ENCODE measurements at places on chromosomes 7 and 10. TPM values are rescaled to one million over a fixed set of nuclear protein-coding genes. Genes with fewer than 3 reads are reported as not detected.
A peak's percentile ranks its signal among the peaks of the same experiment; 100 is the strongest.

DNA sequence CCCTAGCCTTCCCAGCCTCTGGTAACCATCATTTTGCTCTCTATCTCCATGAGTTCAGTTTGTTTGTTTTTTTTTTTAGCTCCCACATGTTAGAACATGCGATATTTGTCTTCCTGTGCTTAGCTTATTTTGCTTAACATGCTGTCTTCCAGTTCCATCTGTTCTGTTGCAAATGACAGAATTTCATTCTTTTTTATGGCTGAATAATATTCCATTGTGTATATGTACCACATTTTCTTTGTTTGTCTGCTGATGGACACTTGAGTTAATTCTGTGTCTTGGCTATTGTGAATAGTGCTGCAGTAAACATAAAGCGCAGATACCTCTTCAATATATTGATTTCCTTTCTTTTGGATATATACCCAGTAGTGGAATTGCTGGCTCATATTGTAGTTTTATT lies 21.0 kb downstream of the DLD start:
- DNase-seq: no peak
- H3K36me3 ChIP-seq: peaks cover 81% of the 10 kb centered on the region
- H3K27me3 ChIP-seq: no peaks in the 10 kb centered on the region
- H3K4me3 ChIP-seq: no peak overlapping the region
- H3K4me1 ChIP-seq: no peaks in the 10 kb centered on the region

The MMP21 gene
- total RNA-seq: not detected

DNA sequence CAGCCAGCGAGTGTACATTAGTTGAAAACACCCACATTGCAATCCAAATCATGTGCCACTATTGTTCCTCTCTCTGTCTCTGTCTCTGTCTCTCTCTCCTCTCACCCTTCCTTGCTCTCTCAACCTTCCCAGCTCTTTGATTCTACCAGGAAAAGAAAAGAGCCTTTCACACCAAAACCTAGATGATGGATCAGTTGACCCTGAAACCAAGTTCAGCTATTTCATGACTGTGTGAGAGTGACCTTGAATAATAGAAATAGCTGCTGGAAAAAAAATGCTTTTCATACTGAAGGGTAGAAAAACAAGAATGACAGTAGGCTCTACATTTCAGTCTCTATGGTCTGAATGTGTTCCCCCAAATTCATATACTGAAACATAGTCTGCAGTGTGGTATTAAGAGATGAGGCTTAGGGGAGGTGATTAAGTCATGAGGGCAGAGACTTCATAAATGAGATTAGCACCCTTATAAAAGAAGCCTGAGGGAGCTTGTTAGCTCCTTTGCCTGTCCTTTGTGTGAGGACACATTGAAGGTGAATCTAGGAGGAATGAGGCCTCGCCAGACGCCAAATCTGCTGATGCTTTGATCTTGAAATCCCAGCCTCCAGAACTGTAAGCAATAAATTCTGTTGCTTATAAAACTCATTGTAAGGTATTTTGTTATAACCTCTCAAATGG lies 65.2 kb downstream of the LYZL1 start:
- no peaks in the 10 kb centered on the region for H3K4me1 ChIP-seq
- no peaks in the 10 kb centered on the region for H3K27me3 ChIP-seq

The INHBA gene
- total RNA-seq: not detected

DNA sequence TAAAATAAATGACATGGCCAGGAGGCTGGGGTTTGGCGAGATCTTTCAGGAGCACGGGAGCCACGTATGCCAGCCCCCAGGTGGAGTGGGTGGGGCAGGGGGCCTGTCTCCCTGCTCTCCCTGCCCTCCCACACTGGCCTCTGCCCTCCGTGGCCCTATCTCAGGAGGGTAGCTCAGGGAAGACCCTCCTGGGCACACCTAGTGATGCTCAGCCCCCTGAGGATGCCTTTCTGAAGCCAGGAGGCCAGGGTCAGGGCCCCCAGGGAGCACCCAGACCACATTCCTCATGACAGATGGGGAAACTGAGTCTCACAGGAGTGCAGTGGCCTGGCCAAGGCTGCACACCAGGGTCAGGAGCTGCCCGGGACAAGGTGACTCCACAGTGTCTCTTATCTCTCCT lies 223.4 kb downstream of the ELFN1 start:
- H3K4me3 ChIP-seq: no peak overlapping the region
- no peak for DNase-seq
- peaks cover 5% of the 10 kb centered on the region for H3K36me3 ChIP-seq
- H3K27ac ChIP-seq: no peak overlapping the region
- no peaks in the 10 kb centered on the region for H3K27me3 ChIP-seq
- no peaks in the 10 kb centered on the region for H3K4me1 ChIP-seq

DNA sequence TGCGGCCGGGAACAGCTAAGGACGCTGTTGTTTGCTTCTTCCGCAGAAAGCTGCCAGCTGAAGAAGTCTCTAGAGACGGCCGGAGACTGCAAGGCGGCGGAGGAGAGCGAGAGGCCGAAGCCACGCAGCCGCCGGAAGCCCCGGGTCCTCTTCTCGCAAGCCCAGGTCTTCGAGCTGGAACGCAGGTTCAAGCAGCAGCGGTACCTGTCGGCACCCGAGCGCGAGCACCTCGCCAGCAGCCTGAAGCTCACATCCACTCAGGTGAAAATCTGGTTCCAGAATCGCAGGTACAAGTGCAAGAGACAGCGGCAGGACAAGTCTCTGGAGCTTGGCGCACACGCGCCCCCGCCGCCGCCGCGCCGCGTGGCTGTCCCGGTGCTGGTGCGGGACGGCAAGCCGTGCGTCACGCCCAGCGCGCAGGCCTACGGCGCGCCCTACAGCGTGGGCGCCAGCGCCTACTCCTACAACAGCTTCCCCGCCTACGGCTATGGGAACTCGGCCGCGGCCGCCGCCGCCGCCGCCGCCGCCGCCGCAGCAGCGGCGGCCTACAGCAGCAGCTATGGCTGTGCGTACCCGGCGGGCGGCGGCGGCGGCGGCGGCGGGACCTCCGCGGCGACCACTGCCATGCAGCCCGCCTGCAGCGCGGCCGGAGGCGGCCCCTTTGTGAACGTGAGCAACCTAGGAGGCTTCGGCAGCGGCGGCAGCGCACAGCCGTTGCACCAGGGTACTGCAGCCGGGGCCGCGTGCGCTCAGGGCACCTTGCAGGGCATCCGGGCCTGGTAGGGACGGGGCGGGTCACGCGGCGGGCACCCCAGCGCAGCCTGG lies 2.4 kb downstream of the NKX2-3 start:
- H3K4me3 ChIP-seq: peak overlapping the region; percentile 53
- DNase-seq: peak; percentile 84
- H3K27ac ChIP-seq: no peak overlapping the region
- H3K27me3 ChIP-seq: peaks cover 100% of the 10 kb centered on the region
- H3K36me3 ChIP-seq: no peaks in the 10 kb centered on the region
- peaks cover 6% of the 10 kb centered on the region for H3K4me1 ChIP-seq

GRCh38 chr10:35025916-35026315 lies 64.2 kb downstream of the CUL2 start:
- no peaks in the 10 kb centered on the region for H3K27me3 ChIP-seq
- H3K27ac ChIP-seq: no peak overlapping the region
- H3K4me1 ChIP-seq: no peaks in the 10 kb centered on the region
- DNase-seq: no peak
- H3K4me3 ChIP-seq: no peak overlapping the region

DNA sequence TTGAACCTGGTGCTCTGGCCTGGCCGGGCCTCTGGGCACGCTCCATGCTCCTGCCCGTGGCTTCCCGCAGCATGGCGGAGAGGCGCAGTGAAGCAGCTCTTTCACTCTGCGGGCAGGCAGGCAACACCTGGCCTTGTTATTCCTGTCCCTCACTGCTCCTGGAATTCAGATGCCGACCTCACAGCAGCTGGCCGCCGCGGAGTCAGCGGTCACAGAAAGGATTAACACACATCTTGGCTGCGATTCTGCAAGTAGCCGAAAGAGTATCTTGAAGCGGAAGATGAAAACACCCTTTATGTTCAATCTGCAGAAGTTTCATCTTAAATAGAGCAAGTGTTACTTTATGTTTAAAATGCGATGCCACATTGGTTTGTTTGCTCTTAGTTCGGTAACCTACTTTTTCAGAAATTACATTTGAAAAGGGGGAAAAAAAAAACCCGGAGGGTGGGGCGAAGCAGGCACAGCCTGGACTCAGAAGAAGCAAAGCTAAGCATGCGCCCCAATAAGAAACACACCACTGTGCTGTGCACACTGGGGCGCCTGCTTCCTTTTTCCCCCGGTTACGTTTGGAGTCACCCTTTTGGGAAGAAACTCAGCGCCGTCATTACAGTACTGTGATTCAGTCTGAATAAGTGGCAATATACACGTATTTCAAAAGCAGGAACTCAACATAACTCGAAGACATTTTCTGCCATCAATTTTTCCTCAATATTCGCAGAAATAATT lies 42.3 kb downstream of the BRI3 start:
- no peaks in the 10 kb centered on the region for H3K36me3 ChIP-seq
- H3K27me3 ChIP-seq: no peaks in the 10 kb centered on the region
- H3K27ac ChIP-seq: no peak overlapping the region
- H3K4me3 ChIP-seq: no peak overlapping the region
- peak; percentile 88 for DNase-seq
- H3K4me1 ChIP-seq: peaks cover 12% of the 10 kb centered on the region

DNA sequence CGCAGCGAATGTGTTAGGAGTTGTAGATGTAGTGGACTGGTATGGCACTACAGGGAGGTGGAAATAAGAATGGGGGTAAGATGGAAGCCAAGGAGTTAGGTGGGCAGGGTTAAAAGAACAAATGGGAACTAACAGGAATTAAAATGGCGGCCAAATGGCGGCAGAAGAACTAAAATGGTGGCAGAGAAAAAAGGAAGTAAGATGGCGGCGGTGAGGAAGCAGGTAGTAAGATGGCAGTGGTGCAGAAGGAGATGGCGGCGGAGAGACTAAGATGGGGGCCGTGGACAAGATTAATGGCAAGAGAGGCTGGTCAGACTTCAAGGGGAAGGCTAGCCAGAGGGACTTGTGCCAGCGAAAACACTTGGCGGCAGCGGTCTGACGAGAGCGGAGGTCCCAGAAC lies 44.5 kb downstream of the ZNF138 start:
- H3K4me1 ChIP-seq: no peaks in the 10 kb centered on the region
- no peak overlapping the region for H3K4me3 ChIP-seq
- DNase-seq: no peak

The TSPAN15 gene
- total RNA-seq: 10.1 TPM

GRCh38 chr10:31586723-31587638 lies 268.0 kb downstream of the ZEB1 start:
- no peaks in the 10 kb centered on the region for H3K36me3 ChIP-seq
- no peak overlapping the region for H3K4me3 ChIP-seq
- no peaks in the 10 kb centered on the region for H3K27me3 ChIP-seq

- H3K27ac ChIP-seq: no peak overlapping the region
- H3K4me3 ChIP-seq: no peak overlapping the region
- H3K36me3 ChIP-seq: no peaks in the 10 kb centered on the region
- no peak for DNase-seq
- no peaks in the 10 kb centered on the region for H3K27me3 ChIP-seq
Measured at GRCh38 chr10:20254078-20254477, 437.8 kb downstream of the PLXDC2 start.

- peak overlapping the region; percentile 41 for H3K4me3 ChIP-seq
- H3K36me3 ChIP-seq: no peaks in the 10 kb centered on the region
- H3K27me3 ChIP-seq: no peaks in the 10 kb centered on the region
- H3K27ac ChIP-seq: no peak overlapping the region
- peaks cover 17% of the 10 kb centered on the region for H3K4me1 ChIP-seq
- DNase-seq: no peak
Measured at GRCh38 chr10:112728997-112729396, 221.1 kb upstream of the TCF7L2 start.

- DNase-seq: peak; percentile 1
- no peaks in the 10 kb centered on the region for H3K27me3 ChIP-seq
- no peaks in the 10 kb centered on the region for H3K36me3 ChIP-seq
- no peak overlapping the region for H3K4me3 ChIP-seq
- peaks cover 4% of the 10 kb centered on the region for H3K4me1 ChIP-seq
Measured at GRCh38 chr10:78458983-78459638, 425.4 kb downstream of the RPS24 start.

The NEUROG3 gene
- not detected for total RNA-seq

The TBX20 gene
- 35.2 TPM for total RNA-seq

DNA sequence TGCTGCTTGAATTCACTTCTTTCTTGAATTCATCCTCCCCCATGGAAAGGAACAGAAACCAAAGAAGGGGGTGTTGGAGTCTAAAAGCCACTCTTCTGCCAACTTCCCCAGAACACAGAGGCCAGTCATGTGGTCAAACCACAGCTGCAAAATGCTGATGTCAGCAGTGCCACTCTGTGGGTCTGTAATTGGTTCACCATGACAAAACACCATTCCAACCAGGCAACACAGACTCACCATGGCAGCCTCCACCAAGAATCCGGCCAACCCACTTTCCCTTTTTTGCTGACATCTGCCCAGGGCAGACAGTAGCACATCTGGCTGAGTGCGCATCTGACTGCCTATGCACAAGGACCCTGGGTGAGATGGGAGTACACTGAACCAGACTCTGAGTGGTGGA lies 16.8 kb downstream of the OSBPL3 start:
- no peaks in the 10 kb centered on the region for H3K4me1 ChIP-seq
- no peak overlapping the region for H3K4me3 ChIP-seq
- no peaks in the 10 kb centered on the region for H3K36me3 ChIP-seq
- H3K27me3 ChIP-seq: no peaks in the 10 kb centered on the region
- no peak for DNase-seq
- H3K27ac ChIP-seq: no peak overlapping the region

The NACAD gene
- total RNA-seq: 6.7 TPM

DNA sequence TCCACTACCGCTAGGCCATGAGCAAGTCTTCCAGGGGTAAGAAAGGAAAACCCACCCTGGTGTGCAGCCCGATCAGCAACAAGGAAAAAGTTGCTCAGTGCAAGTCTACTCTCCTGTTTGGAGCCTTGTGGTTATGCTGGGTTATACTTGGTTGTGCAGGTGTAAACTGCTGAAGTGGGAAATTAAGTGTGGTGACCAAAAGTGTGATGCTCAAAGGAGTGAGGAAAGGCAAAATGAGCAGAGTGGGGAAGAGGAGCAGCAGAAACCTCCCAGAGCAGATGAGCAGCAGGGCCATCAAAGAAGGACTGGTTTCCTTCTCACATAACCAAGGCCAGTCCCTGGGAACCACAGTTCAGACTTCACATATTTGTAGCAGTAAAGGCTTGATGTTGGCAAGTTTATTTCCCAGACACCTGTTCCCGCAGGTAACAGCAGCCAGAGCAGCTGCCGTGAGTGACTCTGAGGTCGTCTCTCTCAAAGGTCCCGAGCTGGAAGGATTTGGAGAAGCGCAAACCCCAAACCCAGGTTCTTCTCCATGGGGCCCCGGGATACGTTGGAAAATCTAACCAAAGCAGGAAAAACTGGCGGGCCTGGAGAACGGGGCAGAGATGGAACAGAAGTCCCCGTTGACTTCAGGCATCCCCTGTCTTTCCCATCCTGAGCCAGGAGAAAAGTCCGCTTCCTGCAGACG lies 607 bp upstream of the SMO start:
- no peak for DNase-seq
- peaks cover 5% of the 10 kb centered on the region for H3K36me3 ChIP-seq
- peak overlapping the region; percentile 93 for H3K4me3 ChIP-seq

Measured in endodermal cell (in vitro differentiated cells).